NCI-H146 (cell line): ENCODE measurements at places on chromosomes 12 and 14.

DNA sequence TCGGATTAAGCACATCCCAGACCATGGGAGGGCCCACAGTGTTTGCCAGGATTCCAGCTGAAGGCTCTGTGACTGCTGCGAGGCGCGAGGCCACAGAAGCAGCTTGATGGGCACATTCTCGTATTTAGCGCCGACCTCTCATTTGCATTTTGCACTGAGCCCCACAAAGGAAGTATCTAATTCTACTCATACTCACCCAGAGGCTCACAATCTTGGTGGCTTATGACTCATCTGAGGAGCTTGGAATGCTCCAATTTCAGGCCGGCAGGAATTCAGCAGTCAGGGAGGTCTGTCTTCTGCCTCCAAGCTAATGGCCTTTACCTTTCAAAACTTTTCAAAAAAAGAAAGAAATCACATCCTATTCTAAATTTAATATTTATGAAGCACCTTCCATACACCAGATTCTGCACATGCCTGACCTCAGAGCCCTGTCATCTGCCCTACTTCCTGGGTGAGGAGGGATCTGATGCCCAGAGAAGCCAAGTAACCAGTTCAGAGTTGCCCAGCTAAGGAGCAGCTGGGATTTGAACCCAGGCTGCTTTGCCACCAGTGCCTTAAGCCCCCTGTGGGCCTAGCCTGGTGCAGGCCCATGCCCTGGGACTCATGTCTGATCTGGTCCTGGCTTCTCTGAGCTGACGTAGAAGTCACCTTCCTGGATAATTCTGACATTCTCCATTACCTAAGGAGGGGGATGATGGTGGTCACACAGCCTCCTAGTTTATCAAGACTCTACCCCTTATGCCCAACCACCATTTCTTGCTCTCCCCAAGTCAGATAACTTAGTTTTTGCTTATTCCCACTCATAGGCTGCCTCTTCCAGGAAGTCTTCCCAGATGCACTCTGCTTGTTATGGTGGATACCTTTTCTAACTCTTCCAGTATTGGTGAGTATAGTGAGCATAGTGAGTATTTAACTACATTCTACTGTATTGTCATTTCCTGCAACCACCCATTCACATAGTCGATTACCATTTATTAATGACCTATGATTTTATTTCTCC, 198.9 kb downstream of the RBM19 start:
- no peak for DNase-seq

- DNase-seq: no peak
Observed at GRCh38 chr14:33592297-33592696, 358.6 kb downstream of the EGLN3 start.

DNA sequence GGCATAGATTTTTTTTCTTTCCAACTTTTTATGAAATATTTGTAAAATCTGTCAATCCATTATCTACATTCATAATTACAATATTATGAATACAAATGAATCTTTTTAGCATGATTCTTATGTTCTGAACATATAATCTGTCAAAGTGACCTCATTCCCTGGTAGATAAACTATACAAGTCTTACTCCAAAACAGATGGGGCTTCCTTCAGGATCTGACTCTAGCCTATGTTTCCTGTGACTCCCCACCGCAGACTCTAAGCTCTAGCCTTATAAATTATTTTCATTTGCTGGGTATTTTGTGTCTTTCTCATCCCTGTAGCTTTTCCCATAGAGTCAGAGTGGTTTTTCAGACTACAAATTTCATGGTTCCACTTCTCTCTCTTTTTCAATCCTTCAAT, 202.1 kb upstream of the KITLG start:
- no peak for DNase-seq

- no peak for DNase-seq
Observed at GRCh38 chr14:99380402-99380801, 100.3 kb downstream of the SETD3 start.

GRCh38 chr12:6603095-6603567, 4.0 kb downstream of the CHD4 start:
- DNase-seq: no peak

GRCh38 chr12:101582937-101583336, 11.8 kb upstream of the MYBPC1 start:
- no peak for DNase-seq

GRCh38 chr12:6774499-6775062, 2.3 kb downstream of the LAG3 start:
- DNase-seq: no peak

GRCh38 chr14:63991833-63992232, 139.0 kb downstream of the SYNE2 start:
- no peak for DNase-seq

- no peak for DNase-seq
Observed at GRCh38 chr12:4829161-4829792, 80.4 kb upstream of the KCNA1 start.

- no peak for DNase-seq
Observed at GRCh38 chr14:100539003-100539660, 48.1 kb downstream of the BEGAIN start.

- DNase-seq: no peak
Observed at GRCh38 chr12:108447168-108447832, 67.8 kb upstream of the FICD start.

DNA sequence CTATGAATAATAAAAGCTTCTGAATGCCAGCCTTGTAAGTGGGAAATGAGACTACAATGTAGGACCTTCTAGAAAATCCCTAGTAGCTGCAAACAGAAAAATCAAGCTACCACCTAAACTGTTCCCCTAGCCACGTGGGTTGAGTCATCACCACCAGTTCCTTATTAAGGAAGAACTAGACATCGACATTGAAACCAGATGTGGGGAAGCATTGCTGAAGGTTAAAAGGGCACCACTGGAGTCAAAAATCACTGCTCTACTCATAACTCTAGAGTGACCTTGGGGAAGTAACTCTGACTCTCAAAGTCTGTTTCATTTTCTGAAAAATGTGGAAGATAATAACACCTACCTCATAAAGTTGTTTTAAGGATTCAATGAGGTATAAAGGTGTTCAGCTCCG, 9.4 kb upstream of the CNIH1 start:
- DNase-seq: no peak
